ENCODE measurements at places on chromosomes 7 and 10.

- DNase-seq = no peak
Observed at GRCh38 chr10:73809061-73809818, 2.2 kb downstream of the NDST2 start.

DNA sequence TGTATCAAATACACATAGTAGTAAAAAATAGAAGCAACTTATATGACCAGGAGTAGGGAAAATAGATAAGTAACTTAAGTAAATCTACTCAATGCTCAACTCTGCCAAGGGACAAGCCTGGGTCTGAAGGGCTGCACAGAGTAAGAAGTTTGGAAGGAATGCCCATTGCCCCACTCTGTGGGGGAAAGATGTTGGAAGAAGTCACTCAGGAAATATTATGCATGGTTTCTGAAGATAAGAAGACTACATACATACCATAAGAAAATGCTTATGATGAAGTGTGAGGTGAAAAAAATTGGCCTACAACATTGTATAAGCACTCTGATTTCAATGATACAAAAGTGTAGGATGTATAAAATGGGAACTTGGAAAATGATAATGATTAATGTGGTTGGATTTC is 54.0 kb downstream of the LAMB4 start:
- DNase-seq = no peak

- DNase-seq = no peak
Observed at GRCh38 chr7:87342231-87342630, 3.2 kb upstream of the CROT start.

DNA sequence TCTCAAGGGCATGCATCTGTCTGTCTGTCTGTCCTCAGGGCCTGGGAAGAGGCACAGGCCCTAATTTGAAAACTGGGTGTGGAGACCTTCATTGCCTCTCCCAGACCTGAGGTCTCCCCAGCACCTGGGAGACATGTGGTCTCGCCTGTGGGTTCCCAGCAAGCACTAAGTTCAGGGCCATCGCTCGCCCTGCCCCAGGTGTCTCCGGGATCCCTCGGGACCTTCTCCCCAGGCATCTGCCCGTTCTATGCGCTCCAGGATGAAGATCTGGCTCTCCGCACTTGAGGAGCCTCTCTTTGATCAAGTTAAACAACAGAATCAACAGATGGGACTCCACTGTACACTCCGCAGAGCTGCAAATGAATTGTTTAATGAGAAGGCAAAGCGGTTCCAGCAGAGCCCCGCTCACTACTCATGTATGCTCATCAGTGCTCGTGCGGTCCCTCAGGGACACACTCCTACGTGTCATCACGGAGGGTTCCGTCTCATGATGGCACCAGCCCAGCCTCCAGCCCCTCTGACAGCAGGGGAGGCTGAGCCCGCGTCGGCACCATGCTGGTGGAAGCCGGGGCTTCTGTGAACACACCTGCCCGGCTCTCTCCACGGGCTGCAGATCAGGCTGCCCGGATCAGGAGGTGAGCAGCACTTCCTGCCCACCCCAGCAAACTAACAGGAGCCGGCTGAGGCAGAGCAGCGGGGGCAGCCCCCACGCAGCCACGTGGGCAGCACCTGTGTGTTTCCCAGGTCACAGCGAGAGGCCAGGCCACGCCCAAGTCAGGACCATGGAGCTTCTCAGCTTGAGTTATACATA is 132.8 kb downstream of the TCERG1L start:
- no peak for DNase-seq

GRCh38 chr7:911791-912480 is 35.6 kb downstream of the GET4 start:
- DNase-seq = no peak

GRCh38 chr7:30932562-30932961 is 20.9 kb downstream of the AQP1 start:
- DNase-seq = no peak

DNA sequence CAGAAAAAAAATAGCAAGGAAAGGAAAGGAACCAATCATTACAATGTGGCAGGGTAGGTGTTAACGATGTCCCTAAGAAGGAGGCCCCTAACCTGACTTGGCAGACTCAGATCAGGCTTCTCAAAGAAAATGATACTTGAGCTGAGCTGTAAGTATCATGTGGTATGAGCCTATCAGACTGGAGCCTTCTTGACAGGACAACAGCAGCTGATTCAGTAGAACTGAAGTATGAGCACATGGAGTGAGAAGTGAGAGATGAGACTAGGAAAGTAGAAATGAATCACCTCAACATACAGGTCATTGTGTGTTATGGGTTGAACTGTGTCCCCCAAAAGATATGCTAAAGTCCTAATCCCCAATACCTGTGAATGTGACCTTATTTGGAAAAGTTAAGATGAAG is 66.3 kb downstream of the MTERF1 start:
- no peak for DNase-seq

- no peak for DNase-seq
Observed at GRCh38 chr10:124198871-124199270, 105.5 kb upstream of the CHST15 start.

DNA sequence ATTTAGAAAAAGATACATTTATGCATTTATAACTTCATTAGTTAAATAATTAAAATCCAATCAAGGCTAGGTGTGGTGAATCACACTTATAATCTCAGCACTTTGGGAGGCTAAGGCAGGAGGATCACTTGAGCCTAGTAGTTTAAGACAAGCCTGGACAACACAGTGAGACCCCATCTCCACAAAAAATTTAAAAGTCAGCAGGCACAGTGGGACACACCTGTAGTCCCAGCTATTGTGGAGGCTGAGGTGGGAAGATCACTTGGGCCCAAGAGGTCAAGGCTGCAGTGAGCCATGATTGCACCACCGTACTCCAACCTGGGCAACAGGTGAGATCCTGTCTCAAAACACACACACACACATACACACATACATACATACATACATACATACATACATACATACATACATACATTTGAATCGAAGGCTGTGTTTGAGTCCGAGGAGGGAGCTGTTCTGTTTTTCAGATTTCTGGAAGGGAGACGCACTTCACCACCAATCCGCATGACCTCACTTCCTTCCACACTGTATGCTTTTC is 30.1 kb downstream of the SFMBT2 start:
- no peak for DNase-seq

DNA sequence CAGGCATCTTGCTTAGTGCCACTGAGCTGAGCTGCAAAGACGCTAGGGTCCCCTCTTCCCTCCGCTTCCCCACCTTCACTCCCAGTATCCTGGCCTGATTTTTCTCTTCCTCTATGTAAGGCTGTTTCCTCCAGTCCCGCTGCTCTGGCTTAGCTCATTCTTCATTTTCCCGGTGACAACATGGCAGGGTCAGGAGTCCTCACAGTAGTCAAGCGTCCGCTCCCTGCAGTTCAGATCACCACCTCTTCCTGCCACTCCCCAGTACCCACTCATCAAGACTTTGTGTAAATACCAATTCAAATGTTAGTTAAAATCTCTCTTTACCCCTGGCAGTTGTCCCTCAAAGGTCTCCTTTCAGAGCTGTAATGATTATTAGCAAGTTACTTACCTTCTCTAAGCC is 650.4 kb upstream of the CELF2 start:
- DNase-seq = no peak

DNA sequence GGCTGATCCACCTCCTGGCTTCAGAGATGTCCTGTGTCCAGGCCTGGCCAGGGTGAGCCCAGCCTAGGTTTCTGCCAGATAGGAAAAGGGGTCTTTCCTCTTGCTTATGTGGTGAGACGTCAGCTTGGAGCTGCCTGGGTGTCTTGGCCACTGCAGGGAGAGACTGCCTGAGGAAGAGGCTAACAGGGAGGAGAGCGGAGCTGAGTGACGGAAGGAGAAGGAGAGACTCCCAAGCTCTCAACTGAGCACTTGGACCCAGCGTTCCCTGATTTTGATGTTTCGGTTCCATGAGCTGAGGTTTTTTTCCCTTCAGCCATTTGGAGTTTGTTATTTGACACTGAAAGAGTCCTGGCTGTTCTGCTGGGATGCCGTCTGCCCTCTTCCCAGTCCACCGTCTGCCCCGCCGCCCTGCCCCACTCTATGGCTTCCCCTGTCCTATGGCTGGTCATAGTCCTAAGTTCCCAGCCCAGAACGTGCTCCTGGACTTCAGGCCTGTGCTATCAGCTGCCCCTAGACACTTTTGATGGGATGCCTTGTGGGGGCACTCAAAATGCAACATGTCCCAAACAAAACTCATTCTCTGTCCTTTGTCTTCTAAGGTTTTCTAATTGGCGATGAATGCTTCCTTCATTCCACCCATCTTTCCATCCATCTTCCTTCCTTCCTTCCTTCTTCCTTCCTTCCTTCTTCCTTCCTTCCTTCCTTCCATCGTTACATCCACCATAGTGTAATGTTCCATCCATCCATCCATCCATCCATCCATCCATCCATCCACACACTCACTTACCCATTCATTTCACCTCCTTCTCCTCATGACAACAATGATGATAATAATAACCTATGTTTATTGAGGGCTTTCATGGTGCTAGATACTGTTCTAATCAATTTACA is 20.3 kb upstream of the PCBD1 start:
- no peak for DNase-seq

- no peak for DNase-seq
Observed at GRCh38 chr10:78748235-78748533, 320.6 kb upstream of the ZMIZ1 start.

GRCh38 chr10:125990974-125991373 is 94.6 kb downstream of the FANK1 start:
- no peak for DNase-seq

DNA sequence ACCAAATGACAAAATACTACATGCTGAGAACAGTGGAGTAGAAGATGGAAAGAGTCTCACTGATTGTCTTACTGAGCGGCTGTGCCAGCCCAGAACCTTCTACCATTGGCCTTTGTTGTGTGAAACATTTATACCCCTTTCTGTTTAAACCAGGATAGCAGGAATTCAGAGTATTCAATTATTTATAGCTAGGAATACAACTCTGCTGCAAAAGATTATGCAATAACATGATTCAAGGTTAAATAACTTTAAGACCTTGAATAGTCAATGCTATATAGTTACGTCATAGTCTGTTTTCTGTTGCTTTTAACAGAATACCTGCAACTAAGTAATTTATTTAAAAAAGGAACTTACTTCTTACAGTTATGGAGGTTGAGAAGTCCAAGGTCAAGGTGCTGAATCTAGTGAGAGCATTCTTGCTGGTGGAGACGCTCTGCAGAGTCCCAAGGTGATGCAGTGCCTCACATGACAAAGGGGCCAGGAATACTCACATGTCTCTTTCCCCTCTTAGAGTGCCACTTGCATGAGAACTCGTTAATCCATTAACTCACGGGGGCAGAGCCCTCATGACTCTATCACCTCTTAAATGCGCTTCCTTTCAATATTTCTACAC is 371.8 kb downstream of the MDFIC start:
- no peak for DNase-seq

DNA sequence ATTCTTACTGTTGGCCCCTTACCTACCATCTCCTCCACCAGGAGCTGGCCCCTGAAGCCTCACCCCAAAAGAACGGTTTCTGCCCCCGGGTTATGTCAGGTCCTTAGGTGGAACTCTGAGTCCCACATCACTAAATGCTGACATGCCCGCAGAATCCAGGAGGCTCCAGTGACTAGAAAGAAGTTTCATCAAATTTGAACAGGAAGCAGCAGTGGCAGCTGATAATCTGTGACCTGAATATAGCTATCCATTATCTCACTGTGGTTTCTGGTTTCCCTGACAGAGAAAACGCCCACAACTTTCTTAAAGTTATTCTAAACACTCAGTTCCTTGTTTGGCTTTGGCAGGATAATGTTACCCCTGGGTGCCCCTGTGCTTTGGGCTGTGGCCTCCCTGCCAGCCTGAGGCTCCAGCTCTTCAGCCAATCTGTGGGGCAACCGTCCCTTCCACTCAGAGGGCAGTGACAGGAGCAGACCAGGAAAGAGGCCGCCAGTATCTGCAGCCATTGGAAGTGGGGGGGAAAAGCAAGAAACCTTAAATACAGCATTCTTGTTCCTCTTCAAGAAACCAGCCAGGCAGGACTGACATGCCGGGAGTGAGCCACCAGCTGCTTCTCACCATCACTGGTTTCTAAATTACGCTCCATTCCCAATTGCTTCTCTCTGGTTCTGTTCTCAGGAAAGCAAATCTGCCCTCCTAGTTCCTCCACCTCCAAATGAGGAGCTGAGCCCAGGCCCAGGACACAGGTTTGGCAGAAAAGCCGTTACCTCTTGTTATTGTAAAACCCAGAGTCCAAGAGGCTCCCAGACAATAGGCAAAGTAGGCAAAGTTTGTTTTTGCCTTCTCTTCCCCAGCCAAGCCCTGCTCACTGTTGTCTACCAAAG is 41.2 kb upstream of the VCL start:
- peak; percentile 88 for DNase-seq

GRCh38 chr10:5094265-5095205 is at the start of gene AKR1C3:
TSS of gene AKR1C3 (plus strand) at chr10:5094414. CDS start at chr10:5094445, 31 bp downstream.
- DNase-seq = peak; percentile 74

GRCh38 chr10:81876253-81877077 is 1.5 kb downstream of the NRG3 start:
- DNase-seq = no peak

GRCh38 chr7:155676052-155676451 is 31.6 kb downstream of the RBM33 start:
- no peak for DNase-seq

GRCh38 chr10:79393221-79393923 is 46.1 kb downstream of the PPIF start:
- no peak for DNase-seq

DNA sequence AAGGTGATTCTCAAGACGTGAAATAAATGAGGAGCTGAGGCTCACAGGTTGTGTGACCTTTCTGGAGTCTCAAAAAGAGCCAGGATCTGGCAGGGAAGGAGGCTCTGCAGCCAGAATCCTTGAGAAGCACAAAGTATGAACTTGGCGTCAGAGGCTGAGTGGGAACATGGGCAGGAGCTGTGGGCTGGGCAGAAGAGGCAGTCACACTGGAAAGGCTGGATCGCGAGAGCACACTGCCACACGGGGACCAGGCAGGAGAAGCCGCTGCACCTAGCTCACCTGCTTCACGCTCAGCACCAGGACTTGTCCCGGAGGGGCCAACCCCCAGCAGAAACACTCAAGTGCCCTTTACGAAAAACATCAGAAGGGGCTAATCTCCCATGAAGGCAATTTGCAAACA is 535.0 kb downstream of the TNS3 start:
- DNase-seq = no peak

- DNase-seq = peak; percentile 69
Observed at GRCh38 chr10:73495226-73495883, 469 bp downstream of the PPP3CB start.

GRCh38 chr7:91082038-91082437 is 182.2 kb upstream of the FZD1 start:
- no peak for DNase-seq

DNA sequence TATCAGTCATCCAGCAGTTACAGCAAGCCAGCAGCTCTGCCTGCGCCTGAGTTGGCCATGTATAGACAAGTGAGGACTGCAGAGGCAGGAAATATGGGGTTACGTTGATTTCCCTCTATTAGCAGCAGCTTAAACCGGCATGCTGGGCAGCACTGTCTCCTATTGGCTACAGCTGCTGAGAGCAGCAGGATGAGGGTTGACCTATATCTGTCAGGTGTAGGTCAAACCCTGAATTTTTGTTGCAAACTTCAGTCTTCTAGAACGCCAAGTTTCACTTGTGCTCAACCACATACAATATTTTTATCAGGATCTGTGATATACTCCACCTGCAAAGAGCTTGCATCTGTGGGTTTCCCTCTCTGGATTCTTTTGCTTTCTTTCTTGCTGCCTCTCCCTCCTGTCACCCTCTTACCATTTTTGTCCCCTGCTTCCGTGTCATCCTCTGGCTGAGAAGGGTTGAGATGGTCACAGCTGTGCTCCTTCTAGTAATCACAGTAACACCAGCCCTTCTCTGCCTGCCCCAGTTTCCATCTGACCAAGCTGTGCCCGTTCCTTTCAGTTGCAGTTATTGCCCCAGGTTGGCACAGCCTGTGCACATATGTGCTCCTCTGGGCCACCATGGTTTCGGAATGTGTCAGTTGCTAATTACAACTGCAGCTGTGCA is 23.8 kb upstream of the GLCCI1 start:
- no peak for DNase-seq

GRCh38 chr10:28823501-28824075 is 146.3 kb downstream of the BAMBI start:
- DNase-seq = no peak

Data from AML-193 (cell line).